ENCODE measurements at places on chromosomes 2 and 18.

DNA sequence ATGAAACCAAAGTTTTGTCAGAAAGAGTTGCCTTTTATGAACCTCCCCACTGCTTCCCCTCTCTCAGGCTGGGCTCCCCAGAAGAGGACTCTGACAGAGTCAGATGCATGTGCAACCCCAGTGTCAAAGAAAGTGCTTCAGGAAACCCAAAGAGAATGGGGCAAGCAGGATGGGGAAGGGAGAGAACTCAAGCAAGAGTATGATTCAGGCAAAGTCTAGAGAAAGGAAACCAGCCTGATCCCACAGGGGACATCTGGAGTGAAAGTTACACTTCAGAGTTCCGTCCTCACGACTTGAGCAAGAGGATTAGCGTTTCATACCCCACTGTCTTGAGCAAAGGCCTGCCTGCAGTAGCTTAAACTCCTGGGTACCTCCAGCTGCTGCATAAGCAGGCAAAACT, 51.8 kb upstream of the EPC2 start:
- DNase-seq = no peak

GRCh38 chr2:228819701-228820100, 451.4 kb downstream of the PID1 start:
- peak; percentile 9 for DNase-seq

DNA sequence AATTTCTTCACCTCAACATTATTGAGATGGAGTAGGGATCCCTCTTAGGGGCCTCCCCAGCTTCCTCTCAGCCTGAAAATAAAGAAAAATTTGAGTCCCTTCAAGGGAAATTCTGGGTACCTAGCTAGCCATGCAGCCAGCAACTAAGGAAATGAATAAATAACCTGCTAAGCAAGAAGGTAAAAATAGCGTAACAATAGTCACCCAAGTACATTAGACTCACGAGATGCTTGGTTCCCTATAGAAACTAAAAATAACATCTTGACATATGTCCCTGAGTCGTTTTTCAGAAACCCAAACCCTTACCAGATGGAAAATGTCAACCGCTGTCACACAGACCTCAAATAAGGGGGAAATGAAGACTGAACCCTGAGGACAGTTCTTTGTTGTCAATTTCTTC, 51.9 kb downstream of the CACNB4 start:
- DNase-seq = no peak

- peak; percentile 49 for DNase-seq
Measured at GRCh38 chr2:191030521-191031154, 16.7 kb upstream of the STAT1 start.

- DNase-seq = no peak
Measured at GRCh38 chr2:198231562-198231961, 427.2 kb downstream of the PLCL1 start.

DNA sequence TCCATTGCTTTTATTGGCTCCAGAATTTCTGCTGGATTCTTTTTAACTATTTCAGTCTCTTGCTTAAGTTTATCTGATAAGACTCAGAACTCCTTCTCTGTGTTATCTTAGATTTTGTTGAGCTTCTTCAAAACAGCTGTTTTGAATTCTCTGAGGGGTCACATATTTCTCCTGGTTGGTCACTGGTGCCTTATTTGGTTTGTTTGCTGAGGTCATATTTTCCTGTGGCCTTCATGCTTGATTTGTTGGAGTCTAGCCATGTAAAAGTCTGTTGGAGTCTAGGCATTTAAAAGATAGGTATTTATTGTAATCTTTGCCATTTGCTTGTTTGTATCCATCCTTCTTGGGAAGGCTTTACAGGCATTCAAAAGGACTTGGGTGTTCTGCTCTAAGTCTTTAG, 398.7 kb downstream of the DSEL start:
- DNase-seq = no peak

GRCh38 chr2:228140934-228141528, 40.5 kb downstream of the SPHKAP start:
- DNase-seq = no peak

DNA sequence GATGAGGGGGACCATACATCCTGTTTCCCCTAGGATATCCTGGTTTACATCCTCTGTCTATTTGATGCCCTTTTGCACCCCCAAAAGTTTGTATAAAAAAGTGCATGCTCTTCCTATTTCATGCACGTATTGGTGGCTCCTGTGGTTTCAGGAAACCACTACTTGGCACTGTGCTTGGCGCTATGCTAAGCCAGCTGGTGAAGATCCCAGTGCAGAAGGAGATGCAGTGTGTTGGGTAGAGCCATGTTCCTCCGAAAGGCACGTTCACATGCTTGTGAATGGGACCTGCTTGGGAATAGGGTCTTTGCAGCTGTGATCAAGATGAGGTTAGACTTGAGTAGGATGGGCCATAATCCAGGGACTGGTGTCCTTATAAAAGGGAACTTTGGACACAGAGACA, 419.7 kb downstream of the GALR1 start:
- DNase-seq = no peak

GRCh38 chr2:10765461-10765860, 44.0 kb downstream of the ATP6V1C2 start:
- DNase-seq = no peak

GRCh38 chr2:5019324-5019723, 672.9 kb upstream of the SOX11 start:
- DNase-seq = no peak

- no peak for DNase-seq
Measured at GRCh38 chr2:30159766-30160165, 13.0 kb downstream of the YPEL5 start.
